ENCODE measurements at places on chromosomes 13 and 19.

DNA sequence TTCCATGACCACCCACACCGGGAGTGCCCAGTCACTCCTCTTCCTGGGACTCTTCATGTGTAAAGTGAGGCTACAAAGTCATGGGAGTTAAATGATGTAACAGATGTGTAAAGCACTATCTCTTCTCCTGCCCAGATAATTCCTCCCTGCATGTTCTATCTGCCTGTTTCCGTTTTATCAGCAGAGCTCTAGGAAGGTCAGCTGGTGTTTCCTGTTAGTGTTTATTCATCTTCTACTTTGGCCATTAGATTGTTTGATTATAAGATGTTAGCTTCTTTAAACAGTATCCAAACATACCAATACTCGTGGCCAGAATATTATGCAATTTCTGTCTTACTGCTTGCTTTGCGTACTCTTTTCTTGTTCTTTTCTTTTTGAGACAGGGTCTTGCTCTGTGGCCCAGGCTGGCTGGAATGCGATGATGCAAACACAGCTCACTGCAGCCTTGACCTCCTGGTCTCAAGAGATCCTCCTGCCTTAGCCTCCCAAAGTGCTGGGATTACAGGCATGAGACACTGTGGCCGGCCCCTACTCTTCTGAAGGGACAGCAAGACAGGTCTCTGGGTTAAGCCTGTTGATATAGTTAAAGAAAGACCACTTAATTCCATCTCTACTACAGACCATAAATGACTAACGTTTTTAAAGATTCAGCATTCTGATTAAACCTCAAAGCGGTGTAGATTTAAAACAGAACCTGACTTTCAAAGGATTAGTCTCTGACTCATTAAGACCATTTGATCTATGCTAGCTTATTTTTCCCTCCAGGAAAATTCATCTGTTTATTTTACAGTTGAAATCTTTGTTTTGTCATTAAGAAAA, 97.4 kb upstream of the AKAP11 start:
- no peak for DNase-seq

GRCh38 chr19:42634409-42635232, 39.9 kb upstream of the CEACAM8 start:
- DNase-seq = no peak

- DNase-seq = no peak
These were observed 147.0 kb upstream of the RNF113B start for GRCh38 chr13:98324105-98324504.

- DNase-seq = no peak
These were observed 54.2 kb downstream of the SERTM1 start for GRCh38 chr13:36728006-36728405.

- no peak for DNase-seq
These were observed 72.9 kb downstream of the SLC10A2 start for GRCh38 chr13:102993348-102993747.

DNA sequence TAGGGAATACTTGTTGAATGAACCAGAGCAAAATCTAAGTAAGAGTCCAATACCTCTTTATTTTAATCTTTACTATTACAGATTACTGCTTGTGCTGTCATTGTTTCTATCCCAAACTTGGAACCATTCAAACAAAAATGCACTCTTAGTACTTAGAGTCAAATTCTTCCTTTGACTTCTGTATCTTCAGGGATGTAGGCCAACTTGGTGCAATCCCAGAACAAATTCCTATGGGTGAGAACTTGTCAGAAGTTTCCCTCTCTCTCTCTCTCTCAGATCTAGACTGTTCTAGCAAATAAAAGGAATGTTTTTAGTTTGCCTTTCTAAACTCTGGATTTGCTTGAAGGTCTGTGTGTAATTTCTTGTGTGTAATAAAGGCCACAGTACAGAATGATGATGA, 329.0 kb upstream of the TMTC4 start:
- no peak for DNase-seq

DNA sequence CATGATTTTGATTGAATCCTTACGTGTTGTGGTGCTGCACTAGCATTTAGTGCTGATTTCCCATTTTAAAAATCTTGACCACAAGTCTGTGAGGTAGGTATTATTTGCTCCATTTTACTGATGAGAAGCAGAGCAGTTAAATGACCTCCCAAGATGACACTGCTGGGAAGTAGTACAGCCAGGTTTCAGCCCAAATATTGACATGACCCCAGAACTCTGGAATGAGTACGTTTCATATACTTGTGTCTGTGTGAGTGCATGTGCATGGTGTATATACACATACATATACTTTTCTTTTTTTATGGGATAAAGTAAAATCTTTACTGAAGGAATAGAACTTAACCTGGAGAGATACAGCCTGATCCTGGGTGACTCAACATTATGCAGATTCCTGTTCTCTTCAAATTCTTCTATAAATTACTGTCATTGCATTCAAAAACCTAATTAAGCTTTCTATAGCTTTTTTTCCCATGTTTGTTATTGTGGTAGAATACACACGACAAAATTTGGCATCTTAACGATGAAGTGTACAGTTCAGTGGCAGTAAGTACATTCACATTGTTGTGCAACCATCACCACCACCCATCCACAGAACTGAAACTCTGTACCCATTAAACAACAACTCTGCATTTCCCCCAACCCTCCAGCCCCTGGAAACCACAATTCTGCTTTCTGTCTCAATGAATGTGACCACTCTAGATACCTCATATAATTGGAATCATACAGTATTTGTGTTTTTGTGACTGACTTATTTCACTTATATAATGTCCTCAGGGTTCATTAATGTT, 311.9 kb downstream of the MTUS2 start:
- DNase-seq = no peak

GRCh38 chr13:29530901-29531300, 64.6 kb downstream of the SLC7A1 start:
- DNase-seq = no peak

GRCh38 chr13:60691268-60691667, 294.2 kb downstream of the TDRD3 start:
- DNase-seq = no peak

GRCh38 chr13:41563984-41564365, 106.6 kb downstream of the RGCC start:
- no peak for DNase-seq

DNA sequence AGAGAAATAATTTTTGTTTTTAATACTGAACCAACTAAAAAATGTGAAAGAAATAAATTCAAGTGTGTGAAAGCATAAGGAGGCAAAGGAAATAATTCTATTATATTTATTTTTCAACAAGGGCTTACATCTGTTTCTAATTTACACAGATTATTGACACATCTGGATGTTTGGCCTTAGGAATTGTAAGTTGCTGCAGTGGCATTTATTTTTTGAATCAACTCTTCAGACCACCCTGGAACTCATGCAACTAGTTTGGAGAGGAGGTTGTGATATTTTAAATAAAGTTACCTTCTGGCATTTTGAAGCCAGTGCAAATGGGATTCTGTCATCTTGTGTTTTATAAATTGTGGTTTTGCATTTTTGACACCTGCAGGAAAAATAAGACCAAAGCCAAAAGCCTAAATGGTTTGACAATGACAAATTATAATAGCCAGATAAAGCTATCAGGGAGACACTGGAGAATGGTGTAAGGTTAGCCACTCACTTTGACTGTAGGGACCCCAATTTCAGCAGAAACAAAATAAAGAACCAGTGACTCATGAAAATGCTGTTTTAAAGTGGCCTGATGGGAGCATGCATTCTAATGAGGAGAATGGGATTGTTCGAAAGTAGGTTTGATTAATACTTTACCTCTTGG, 192.9 kb downstream of the KLF5 start:
- no peak for DNase-seq

DNA sequence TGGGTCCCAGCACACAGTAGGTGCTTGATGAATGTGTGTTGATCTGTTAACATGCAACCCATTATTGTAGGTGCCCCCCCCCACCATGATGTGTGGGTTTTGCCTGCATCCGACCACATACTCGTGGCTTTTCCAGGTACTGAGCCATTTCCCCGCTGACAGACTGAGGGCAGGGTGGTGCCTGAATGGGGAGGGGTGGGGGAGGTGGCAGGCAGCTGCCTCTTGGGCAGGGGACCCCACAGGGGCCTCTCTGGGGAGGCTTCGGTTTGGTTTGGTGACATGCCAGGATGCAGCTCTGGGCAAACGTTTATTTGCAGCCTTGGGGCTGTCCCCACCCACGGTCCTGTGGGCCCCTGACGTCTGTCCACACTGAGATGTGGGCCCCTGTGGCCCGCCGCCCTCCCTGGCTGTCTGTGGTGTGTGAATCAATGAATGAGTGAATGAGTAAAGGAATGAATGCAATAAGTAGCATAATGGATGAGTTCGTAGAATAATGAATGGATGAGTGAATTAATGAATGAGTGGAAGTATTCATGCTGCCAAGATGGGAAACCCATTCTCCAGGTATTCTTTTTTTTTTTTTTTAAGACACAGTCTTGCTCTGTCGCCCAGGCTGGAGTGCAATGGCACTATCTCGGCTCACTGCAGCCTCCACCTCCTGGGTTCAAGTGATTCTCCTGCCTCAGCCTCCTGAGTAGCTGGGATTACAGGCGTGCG, 9.0 kb upstream of the JUND start:
- no peak for DNase-seq

DNA sequence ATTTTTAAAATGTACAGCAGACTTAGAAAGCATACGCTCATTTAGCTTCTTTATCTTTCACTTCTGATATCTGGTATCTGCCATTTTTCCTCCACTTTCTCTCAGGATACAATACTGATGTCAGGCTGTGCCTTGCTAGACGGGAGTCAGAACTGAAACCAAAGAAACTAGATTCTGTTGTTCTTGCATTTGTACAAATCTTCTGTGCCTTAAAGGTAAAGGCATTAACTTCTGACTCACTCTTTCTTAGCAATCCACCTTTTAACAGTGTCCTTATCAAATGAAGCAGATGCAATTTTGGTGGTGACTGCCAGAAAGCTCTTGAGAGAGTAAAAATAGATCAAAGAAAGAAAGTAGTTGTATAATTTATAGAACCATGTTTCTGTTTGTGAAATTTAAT, 370.4 kb downstream of the PCDH20 start:
- no peak for DNase-seq

GRCh38 chr19:19480688-19481087, 34.7 kb downstream of the TSSK6 start:
- DNase-seq = no peak

DNA sequence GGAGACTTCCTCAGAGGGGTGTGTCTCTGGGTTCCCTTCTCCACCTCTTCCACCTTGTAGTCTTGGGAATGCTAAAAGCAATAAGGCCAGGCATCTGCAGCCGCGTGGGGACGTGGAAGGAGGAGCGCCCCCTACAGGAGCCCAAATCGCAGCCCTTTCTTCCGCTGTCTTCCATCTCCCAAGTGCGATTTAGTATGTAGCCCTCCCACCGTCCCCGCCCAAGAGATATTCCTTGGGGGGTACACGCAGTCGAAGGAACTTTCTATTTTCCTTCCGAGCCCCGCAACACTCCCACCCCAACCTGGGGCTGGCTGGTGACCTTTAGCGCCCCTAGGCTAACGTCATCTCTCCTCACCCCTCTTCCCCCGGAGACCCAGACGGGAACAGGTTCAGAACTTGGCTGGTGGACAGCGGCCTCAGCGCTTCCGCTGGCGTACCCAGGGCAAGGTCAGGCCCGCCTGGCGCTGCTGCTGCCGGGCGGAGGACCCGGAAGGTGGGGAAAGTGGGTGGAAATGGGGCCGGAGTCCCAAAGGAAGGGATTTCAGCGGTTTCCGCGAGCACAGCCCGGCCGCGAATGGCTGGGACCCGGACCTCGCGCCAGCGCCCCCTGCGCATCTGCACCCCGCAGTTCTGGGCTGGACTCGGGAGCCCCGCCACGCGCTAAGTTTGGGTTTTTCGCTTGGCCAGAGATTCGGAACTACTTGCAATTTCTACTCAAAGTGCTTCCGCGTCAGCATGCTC, 2.1 kb upstream of the PCDH8 start:
- DNase-seq = peak; percentile 81

Measured in NCI-H187 (cell line).